Stimulated activated CD8-positive, alpha-beta memory T cell treated with anti-CD3 and anti-CD28 coated beads, Interleukin-15, amount 100 ng/mL, for 1 hour (primary cell): ENCODE measurements at places on chromosomes 16 and 17.

DNA sequence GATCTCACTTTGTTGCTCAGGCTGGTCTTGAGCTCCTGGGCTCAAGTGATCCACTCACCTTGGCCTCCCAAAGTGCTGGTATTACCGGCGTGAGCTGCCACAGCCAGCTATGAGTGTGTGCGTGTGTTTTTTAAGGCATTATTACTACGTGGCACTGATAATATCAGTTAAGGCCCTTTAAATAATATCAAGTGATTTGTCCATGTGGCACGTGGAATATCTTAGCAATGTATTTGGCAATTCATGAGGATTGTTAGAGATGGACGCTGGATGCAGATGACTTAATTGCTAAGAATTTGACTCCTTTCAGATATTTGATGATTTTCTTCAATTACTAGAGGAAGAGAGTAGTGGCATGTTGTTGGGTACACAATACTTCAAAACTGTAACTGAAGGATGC is 25.5 kb upstream of the PMP22 start:
- DNase-seq, result no peak

GRCh38 chr17:700504-701094 is 14.0 kb downstream of the VPS53 start:
- DNase-seq, result no peak

GRCh38 chr17:63531022-63531965 is 8.1 kb downstream of the KCNH6 start:
- no peak for DNase-seq

DNA sequence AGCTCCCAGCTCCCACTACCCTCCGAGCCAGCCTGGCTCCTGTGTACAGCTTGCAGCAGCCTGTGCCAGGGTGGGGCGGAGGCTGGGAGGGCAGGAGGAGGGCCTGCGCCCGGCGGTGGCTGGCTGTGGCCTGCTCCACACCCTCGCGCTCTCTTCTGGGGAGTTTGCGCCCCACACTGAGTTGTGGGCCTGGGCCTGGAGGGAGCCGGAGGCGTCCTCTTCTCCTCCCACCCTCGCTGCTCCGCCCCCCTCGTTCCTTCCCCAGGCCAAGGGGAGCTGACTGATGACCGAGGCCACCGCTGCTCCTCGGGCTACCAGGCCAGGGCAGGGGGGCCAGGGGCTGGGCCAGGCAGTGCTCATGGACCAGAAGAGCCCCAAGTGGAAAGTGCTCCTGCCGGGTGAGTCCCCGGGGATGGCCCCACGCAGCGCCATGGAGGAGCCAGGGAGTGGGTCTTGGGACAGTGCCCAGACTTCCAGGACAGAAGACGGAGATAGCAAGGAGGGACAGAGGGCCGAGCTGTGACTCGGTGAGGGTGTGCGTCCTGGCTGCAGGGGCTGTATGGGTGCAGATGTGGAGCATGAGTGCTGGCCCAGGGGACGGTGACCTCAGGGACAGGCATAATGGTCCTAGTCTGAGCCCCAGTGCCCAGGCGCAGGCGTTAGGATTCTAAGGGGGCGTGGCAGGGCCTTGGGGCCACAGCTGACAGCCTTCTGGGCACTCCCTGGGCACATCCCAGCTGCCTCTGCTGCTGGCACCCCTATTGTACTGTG is 242.1 kb upstream of the GSE1 start:
- no peak for DNase-seq

GRCh38 chr17:81722184-81723120 is 10.4 kb downstream of the SLC25A10 start:
- DNase-seq, result no peak

DNA sequence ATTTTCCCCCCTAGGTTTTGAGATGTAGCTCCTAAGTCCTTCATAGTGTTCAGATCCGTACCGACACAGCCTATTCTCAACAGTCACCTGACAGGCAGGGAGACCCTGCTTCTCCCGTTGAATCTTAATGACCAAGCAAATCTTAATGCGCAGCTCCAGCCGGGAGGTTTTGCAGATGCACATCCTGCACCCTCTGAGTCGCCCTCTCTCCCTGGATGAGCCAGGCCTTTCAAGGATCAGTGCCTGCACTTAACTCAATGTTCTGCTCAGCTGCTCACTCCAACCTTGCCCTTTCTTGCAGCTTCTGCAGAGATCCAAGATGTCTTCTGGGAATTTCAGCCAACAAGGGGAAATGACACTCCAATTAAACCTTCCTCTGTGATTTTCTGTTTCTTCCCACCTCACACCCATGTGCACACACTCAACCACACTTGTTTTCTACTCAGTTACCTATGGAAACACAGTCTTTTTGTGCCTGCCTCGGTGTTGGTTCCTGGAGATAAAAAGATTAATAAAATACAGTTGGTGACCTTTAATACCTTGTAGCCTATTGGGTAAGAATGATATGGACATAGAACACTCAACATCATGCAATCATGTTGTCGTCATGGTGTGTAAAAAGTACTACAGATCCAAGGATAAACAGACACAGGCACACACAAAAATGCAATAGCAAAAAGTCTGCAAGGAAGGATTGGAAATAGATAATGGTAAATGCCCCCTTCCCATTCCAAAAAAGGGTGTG is 76.9 kb upstream of the DYNLRB2 start:
- no peak for DNase-seq

DNA sequence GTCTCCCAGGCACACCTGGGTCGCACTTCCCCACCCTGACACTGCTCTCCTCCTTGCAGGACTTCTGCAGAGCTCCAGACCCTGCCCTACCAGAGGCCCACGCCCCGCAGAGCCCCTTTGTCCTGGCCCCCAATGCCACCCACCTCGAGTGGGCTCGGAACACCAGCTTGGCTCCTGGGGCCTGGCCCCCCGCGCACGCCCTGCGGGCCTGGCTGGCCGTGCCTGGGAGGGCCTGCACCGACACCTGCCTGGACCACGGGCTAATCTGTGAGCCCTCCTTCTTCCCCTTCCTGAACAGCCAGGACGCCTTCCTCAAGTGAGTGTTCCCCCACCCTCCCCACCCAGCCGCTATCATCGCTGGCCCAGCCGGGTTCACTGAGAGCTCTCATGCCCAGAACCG is 79.6 kb downstream of the MGAT5B start:
- DNase-seq, result no peak

DNA sequence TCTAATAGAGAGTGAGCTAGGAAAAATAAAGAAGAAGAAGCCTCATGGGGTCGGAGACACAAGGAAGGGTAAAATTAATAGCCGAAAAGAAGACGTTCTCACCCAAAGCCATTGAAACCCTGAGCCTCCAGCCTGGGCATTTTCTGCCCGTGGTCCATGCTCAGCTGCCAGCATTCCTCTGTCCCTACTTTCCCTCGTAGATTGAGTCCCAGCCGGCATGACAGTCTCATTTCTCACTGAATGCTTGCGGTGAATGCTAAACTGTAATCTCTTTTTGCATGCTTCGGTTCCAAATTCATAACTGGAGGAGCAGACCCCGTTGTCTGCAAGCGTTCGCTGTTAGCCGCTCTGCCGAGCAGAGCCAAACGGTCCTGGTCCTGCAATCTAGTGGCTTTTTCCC is 54.0 kb upstream of the COX10 start:
- no peak for DNase-seq
